Activated CD8-positive, alpha-beta memory T cell treated with anti-CD3 and anti-CD28 coated beads, Interleukin-2, amount 10 ng/mL, durations not matched to agents 7 days and 5 days (primary cell): ENCODE measurements at places on chromosomes 2 and 18. TPM values are rescaled to one million over a fixed set of nuclear protein-coding genes. Genes with fewer than 3 reads are reported as not detected.

Gene ZRANB3
- total RNA-seq = 7.6 TPM

Gene TNFAIP6
- not detected for total RNA-seq

Gene TRIM54
- total RNA-seq = not detected

Gene HOXD13
- not detected for total RNA-seq

Gene CRYBA2
- not detected for total RNA-seq

Gene MYO3B
- 0.23 TPM for total RNA-seq

DNA sequence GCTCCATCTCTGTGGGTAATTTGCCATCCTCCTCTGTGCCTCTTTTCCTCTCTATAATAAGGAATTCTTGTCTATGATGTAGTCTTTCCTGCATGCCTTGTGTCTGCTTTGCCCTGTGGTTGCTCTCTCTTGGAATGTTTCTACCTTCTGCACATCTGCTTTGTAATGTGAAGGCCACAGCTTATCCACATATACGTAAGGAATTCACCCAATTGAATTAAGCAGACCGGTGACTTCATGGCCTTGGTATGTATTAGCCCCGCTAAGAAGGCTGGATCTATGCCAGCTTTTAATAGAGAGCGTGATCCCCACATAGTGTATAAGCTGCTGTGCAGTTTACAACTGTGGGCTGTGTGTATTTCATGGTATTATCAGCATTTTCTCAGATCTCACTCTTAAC lies 274.7 kb downstream of the RNF144A start:
- no peak for DNase-seq

DNA sequence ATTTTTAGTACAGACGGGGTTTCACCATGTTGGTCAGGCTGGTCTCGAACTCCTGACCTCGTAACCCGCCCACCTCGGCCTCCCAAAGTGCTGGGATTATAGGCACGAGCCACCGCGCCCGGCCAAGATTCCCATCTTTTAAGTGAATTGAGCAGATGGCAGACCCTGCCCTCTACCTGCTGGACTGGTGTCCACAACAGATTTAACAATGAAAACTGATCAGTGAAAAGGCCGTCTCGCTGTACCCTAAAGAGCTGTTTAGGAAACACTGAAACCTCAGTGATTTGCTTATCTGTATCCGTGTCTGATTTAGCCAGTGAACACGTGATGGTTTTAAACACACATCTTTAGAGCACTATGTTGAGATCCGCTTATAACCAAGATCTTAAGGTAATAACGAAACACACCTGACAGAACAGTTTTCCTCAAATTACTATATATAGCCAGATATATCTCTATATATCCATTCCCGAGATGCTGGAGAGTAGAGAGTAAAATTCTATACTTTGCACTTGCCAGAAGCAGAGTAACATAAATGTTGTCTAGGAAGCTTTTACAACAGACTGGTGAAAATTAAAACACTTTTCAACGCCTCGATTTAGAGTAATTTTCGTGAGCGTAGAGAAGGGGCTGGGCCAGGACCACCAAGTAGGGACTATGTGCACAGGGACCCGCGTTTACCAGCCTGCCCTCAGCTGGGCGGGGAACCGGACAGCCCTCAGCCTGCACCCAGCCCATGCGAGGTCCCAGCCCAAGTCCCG lies 594 bp downstream of the FAM161A start:
- no peak for DNase-seq

DNA sequence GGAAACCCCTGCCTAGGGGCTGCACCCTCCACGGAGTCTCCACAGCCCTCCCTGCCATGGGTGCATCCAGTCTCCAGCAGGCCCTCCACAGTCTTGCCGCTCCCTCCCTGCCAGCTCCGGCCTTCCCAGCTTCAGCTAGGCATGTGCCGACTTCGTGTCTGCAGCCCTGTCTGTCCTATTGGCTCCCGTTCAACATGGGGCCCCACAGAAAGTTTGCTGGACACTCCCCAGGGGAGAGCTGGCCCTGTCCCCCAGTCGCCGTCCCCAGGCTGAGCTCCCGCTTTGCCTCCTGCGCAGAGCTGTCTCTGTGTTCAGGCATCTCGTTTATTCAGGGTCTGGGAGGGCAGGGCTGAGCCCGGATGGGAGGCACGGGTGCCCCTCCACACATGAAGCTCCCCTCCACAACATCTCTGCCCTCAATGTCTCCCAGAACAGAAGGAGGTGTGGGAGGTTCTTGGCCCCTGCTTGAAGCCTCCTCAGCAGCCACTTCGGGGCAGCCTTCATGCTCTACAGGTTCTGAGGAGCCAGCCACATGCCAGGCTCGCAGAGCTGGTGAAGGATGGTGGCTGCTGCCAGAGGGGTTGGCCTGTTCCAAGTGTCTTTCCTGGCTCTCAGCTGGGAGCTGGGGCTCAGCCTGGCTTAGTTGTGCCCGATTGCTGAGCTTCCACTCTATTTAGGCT lies 120.1 kb upstream of the PXDN start:
- no peak for DNase-seq

DNA sequence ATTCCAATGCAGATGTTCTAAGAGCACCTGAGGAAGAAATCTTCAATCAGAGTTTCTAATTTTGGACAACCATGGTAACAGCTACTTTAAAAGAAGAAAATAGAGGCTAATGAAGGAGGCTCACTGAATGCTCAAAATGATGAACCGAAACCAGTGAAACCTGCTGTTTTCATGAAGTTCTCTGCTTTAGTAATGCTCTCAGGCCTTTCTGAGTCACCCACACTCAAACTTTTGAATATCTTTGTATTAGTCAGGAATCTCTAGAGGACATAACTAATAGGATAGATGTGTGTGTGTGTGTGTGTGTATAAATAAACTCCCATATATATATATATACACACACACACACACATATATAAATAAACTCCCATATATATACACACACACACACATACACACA lies 76.9 kb upstream of the RIT2 start:
- no peak for DNase-seq
